CD4-positive, alpha-beta T cell treated with Interleukin-17A for 1 hour (primary cell): ENCODE measurements at places on chromosomes 12 and 14.

DNA sequence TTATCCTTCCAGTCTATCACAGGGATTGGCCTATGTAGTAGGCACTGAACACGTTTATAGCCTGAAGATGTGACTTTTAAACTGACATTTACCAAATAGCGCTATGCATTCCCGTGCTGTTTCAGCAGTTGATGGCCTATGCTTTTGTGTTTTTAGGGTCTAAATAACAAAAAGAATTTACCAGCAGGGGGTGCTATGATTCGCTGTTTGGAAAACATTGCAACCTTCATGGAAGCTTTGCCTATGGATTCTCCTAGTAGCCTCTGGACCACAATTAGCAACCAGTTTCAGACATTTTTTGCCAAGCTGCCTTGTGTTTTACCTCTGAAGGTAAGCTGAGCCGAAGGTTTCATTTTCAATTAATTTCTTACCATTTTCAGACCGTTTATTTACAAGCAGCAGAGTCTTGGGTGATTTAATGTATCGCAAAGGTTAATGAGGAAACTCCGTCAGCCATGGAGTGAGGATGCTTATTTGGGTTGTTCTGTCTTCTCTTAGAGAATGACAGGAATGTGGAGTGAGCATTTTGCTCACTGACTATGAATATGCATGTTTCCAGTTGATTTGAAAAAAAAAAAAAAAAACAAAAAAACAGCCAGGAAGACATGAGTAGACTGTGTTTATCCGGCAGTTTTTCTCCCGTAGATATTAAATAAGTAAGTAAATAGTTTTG lies 133.1 kb downstream of the PRIMA1 start:
- DNase-seq = peak; percentile 23

DNA sequence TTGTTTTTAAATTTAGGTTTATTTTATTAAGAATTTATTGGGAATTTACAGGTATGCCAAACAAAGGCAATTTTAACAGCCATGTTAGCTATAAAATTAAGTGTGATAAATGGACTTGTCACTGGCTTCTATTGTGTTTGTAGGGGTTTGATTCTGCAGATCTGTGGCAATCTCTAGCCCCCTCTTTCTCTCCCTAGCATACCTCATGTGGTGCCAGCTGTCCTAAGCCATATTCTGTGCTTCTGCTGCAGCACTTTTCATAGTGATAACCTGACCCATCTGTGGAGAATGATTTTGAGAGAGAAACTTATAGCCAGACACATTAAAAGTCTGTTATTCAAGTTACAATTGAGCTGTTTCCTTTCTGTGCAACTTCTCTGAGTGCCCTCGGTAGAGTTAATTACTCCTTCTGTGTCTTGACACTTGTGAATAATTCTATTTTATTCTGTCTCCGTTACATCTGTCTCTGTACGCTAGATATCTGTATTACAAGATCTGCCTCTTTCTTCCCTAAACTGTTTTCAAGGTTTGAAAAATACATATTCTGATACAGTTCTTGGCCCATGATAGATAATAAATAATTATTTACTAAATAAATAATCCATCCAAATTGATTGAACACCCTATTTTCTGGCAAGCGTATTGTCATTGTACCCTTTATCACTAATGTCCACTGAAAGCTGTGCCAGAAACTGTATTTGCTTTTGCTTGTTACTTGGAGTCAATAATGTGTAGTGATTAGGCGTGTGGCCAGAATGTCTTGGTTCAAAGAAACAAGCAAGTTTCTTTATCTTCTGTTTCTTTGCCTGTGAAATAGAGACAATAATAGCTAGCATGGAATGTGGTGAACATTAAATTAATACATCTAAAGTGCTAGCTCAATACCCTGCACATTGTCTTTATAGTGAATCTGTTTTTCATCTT lies 40.0 kb downstream of the FRS2 start:
- DNase-seq = no peak

DNA sequence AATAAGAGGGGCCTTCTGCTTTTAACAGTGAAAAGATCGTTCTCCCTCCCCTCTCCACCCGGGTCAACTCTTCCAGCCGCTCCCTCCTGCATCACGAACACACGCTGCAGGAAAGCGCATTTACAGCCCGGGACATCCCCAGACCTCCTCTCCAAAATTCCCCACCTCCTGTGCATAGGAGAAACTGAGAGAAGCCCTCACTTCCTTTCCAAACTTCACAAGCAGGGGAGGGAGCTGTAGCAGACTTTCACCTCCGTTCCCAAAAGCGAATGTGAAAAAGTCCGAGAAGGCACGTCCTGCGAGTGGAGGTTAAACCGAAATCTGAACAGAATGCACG lies 513 bp downstream of the BCAT1 start:
- DNase-seq = peak; percentile 18

DNA sequence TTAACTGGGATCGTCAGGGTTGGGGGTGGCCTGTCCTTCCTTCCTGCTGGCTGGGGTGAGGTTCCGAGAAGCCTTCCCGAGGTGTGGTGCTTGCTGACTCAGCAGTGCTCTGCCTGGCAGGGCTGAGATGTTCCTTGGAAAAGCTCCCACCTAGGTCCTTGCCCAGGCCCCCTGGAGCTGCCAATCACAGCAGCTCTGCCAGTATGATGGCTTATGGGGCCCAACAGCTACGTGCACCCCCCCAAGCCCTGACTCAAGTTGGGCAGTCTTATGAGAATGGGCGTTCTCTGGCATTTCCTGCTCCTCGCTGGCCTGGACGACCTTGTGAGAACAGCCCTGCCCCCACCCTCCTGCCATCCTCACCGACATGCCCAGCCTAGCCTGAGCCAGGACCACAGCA lies 292.2 kb upstream of the CRY1 start:
- DNase-seq = no peak

DNA sequence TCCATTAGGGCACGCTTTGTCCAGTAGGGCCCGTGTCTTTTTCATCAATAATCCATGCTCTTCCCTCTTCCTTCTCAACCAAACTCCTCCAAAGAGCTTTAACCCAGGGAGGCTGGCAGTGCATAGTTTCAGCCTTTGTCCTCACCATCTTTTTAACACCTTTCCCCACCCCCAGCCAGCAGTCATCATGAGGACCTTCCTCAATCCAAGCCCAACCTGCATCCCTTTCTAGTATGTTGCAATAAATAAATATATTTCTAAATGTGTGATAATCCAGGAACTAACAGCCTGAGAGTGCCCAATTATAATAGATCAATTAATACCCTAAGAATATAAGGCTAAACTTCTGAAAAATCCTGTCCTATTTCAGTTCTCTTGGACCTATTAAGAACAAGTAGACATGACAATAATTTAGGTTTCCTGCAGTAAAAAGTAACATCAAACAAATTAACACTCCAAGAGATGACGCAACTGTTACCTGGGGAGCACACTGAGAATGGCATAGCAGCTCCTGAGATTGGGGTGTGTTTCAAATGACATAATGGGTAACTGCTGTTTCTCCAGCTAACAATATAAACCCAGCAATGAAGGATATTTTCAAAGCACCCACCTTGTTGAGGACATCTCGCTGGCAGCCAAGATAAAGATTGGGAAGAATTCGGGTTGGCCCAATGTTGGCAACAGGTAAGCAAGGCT lies 62.6 kb downstream of the DUSP16 start:
- DNase-seq = no peak

GRCh38 chr12:22656831-22657230 lies 31.9 kb downstream of the ETNK1 start:
- DNase-seq = no peak

- no peak for DNase-seq
Measured at GRCh38 chr14:30848449-30849240, 25.7 kb upstream of the COCH start.
